ENCODE measurements at places on chromosomes 11 and 22. TPM values are rescaled to one million over a fixed set of nuclear protein-coding genes. Genes with fewer than 3 reads are reported as not detected.

The OR52E8 gene
- not detected for total RNA-seq

The THYN1 gene
- 20.5 TPM for total RNA-seq

The RPS3 gene
- total RNA-seq, result 4,303 TPM

The RHBDD3 gene
- total RNA-seq, result 20.0 TPM

The SAA4 gene
- total RNA-seq, result not detected

The SORL1 gene
- total RNA-seq, result 1.6 TPM

The EXT2 gene
- total RNA-seq, result 60.3 TPM

The AMPD3 gene
- total RNA-seq, result 8.3 TPM

The SHISAL1 gene
- 5.8 TPM for total RNA-seq

The PITPNM1 gene
- total RNA-seq, result 60.6 TPM

The ANKK1 gene
- total RNA-seq, result 0.07 TPM

The IFITM2 gene
- 65.0 TPM for total RNA-seq

The OR52I1 gene
- not detected for total RNA-seq

The TRIM68 gene
- total RNA-seq, result 6.9 TPM

The OR52A1 gene
- total RNA-seq, result not detected
